ENCODE measurements at places on chromosomes 4 and X. TPM values are rescaled to one million over a fixed set of nuclear protein-coding genes. Genes with fewer than 3 reads are reported as not detected.

WDR45 gene
- total RNA-seq = 87.1 TPM

TMSB15A gene
- not detected for total RNA-seq

STS gene
- 5.0 TPM for total RNA-seq

STOX2 gene
- 9.6 TPM for total RNA-seq

HSFX3 gene
- total RNA-seq = not detected

SATL1 gene
- total RNA-seq = not detected

SMIM43 gene
- total RNA-seq = not detected

DNA sequence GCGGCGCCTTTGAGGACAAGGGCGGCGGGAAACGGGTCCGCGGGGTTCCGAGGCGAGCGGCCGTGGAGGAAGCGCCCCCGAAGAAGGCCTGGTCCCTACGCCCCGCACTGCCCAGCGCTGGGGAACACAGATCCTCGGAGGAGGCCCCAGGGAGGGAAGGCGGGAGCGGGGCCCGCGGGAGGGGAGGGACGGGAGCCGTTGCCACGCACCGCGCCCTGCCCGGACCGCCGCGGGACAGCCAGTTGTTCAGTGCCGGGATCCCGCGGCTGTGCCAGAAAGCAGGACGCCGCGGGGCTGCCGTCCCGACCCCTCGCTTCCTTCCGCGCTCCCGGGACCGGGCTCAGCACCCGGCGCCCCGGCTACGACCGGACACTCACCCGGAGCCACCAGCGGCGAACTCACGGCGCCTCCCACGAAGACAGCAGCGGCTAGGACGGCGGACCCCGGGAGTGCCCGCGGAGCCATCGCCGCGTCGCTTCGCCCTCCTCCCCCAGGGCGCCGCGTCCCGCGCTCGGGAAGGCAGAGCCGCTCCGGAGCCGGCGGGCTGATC lies 278 bp downstream of the RELL1 start:
- no peaks in the 10 kb centered on the region for H3K27me3 ChIP-seq
- DNase-seq = peak; percentile 82
- H3K36me3 ChIP-seq = no peaks in the 10 kb centered on the region
- H3K4me1 ChIP-seq = peaks cover 38% of the 10 kb centered on the region
- H3K27ac ChIP-seq = peak overlapping the region; percentile 96

DNA sequence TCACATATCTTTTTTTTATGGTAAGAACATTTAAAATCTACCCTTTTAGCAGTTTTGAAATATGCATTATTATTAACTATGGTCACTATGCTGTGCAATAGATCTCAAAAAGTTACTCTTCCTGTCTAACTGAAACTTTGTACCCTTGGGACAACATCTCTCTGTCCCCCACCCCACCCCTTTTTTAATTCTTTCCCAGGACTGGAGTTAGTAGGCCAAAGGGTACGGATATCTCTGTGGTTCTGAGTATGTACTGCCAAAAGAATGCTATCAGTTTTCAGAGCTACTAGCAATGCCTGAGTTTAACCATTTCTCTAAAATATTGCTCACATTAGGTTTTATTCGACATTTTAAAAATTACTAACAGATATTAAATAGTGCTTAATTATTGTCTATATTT lies 4.7 kb upstream of the FAM241A start:
- no peaks in the 10 kb centered on the region for H3K36me3 ChIP-seq
- DNase-seq = no peak
- H3K4me3 ChIP-seq = no peak overlapping the region
- H3K27me3 ChIP-seq = no peaks in the 10 kb centered on the region
- no peak overlapping the region for H3K27ac ChIP-seq

- H3K27me3 ChIP-seq = no peaks in the 10 kb centered on the region
- peak overlapping the region; percentile 43 for H3K27ac ChIP-seq
- no peaks in the 10 kb centered on the region for H3K4me1 ChIP-seq
- H3K4me3 ChIP-seq = no peak overlapping the region
- no peaks in the 10 kb centered on the region for H3K36me3 ChIP-seq
- no peak for DNase-seq
Observed at GRCh38 chr4:54783402-54784110, 125.8 kb downstream of the KIT start.

- H3K27ac ChIP-seq = no peak overlapping the region
- H3K27me3 ChIP-seq = no peaks in the 10 kb centered on the region
- no peak for DNase-seq
- no peaks in the 10 kb centered on the region for H3K4me1 ChIP-seq
Observed at GRCh38 chr4:5118091-5118786, 67.0 kb downstream of the STK32B start.

DNA sequence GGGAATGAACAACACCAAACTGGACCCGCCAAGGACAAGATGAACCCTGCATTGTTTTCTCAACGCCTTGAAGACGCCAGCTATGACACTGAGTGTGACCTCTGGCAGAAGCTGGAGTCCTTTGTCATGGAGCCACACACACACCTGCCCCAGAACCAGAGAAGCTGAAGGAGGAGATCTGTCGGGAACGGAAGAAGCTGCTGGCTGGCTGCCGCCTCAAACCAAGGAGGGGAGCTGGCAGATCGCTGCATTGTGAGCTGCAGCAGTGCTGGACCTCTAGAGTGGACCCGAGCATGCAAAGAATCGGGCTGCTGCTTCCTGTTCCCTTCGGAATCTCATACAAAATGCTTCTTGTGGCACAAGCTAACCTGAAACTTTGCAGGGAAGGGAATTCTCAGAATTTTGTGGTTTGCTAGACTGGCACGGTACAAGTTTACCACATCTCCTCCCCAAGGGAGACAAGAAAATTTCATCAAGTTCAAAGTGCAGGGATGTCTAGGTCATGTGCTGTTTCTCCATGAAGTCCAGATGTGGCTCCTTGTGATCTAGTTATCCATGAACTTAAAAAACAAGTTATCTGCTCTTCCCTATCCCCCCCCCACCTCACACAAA lies 23.4 kb upstream of the GLRB start:
- H3K27me3 ChIP-seq = no peaks in the 10 kb centered on the region
- no peak overlapping the region for H3K27ac ChIP-seq
- H3K36me3 ChIP-seq = no peaks in the 10 kb centered on the region

DNA sequence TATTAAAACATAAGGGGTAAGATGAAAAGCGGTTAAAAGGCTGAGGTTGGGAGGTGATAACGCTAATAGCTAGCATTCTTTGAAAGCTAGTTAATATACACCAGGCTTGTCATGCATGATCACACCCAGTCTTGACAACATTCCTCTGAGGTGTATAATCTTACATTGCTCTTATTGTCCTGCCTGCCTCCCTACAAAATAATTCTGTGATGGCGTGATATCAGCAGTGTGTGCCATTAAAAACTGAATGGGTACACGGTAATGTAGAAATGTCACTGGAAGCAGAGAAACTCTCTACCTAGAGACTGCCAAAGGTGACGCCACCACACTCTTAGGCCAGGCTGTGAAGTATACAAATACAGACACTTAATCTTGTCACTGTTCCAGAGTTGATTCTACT lies 68.1 kb downstream of the DIAPH2 start:
- no peaks in the 10 kb centered on the region for H3K36me3 ChIP-seq
- H3K4me3 ChIP-seq = no peak overlapping the region

Data from sigmoid colon (tissue), 7 donors.